ENCODE measurements at places on chromosomes 7 and 10.

GRCh38 chr10:122176232-122177213 lies 94.6 kb upstream of the BTBD16 start:
- H3K36me3 ChIP-seq = no peaks in the 10 kb centered on the region
- peaks cover 11% of the 10 kb centered on the region for H3K4me1 ChIP-seq
- no peak for DNase-seq
- no peaks in the 10 kb centered on the region for H3K27me3 ChIP-seq

GRCh38 chr10:75632805-75633462 lies 201.5 kb downstream of the LRMDA start:
- no peaks in the 10 kb centered on the region for H3K27me3 ChIP-seq
- no peaks in the 10 kb centered on the region for H3K4me1 ChIP-seq
- no peak overlapping the region for H3K27ac ChIP-seq
- H3K36me3 ChIP-seq = no peaks in the 10 kb centered on the region
- H3K4me3 ChIP-seq = no peak overlapping the region
- no peak for DNase-seq

GRCh38 chr10:15046626-15047025 lies 2.9 kb downstream of the OLAH start:
- no peak for DNase-seq
- H3K4me1 ChIP-seq = peaks cover 18% of the 10 kb centered on the region

DNA sequence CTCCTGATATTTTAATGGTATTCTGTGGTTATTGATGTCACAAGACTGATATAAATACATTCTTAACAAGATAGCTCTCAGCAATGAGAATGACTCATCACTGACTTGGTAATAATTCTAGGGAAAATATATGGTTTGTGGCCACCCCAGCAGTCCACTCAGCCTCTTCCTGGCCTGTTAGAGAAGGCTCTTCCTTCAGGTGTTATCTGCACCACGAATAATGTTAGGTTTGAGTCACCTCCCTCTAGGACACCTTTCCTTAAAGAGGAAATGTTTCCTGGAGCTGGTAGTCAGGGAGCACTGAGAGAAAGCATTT lies 163.3 kb downstream of the SVIL start:
- no peak for DNase-seq
- no peak overlapping the region for H3K4me3 ChIP-seq
- peaks cover 18% of the 10 kb centered on the region for H3K4me1 ChIP-seq
- peaks cover 39% of the 10 kb centered on the region for H3K36me3 ChIP-seq
- H3K27me3 ChIP-seq = no peaks in the 10 kb centered on the region

DNA sequence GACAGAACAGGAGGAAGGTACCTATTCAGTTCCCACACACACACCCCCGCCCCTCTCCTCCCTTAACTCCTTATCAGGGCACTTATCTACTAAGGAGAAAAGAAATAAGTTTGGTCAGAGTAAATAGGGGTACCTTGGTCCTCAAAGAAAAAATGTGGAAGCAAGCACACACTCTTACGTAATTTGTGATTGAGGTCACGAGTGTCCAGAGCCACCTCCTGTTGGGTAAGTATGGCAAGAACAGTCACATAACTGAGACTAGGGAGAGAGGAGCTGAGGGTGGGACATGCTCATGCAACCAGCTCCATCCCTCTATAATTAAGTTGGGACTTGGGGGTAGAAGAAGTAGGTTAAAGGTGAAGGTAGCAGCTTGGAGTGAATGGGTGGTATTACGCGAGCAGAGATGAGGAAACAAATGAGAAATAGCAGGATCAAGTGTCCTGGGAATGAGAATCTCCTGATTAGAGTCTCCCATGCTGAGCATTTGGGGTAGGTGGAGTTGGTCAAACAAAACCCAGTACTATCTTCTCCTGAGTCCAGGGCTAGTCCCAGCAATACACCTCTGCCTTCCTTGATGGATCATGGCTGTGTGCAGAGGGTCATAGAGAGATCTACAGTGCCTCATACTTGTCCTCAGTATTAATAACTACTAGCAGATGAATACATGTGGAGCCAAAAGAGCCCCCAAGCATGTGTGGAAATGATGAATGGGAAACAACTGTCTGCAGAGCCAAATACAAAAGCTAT lies 77.1 kb downstream of the GSAP start:
- H3K4me1 ChIP-seq = peaks cover 14% of the 10 kb centered on the region
- no peaks in the 10 kb centered on the region for H3K27me3 ChIP-seq
- no peak overlapping the region for H3K4me3 ChIP-seq
- no peaks in the 10 kb centered on the region for H3K36me3 ChIP-seq

DNA sequence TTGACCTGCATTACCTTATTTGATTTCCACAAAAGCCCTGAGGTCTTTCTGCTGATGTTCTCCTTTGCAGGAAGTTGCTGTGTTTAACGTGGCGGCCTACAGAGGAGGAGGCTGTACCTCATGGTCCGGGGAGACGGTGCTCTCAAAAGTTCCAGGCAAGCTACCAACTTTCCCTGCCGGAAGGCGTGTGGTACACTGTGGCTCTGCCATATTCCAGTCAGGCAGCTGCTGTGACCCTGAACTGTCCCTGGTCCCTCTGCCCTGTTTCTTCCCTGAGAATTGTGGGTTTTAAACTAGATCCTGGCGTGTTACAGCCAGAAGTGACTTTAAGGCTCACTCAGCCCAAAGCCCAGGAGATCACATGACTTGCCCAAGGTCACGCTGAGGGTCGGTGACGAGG lies 139.2 kb downstream of the TEX36 start:
- H3K4me3 ChIP-seq = no peak overlapping the region
- H3K27me3 ChIP-seq = no peaks in the 10 kb centered on the region
- H3K36me3 ChIP-seq = no peaks in the 10 kb centered on the region

- H3K27ac ChIP-seq = no peak overlapping the region
- no peaks in the 10 kb centered on the region for H3K36me3 ChIP-seq
- H3K4me1 ChIP-seq = no peaks in the 10 kb centered on the region
- DNase-seq = no peak
Observed at GRCh38 chr7:37224746-37225145, 223.9 kb downstream of the ELMO1 start.

GRCh38 chr7:50473531-50473930 lies 23.4 kb upstream of the FIGNL1 start:
- DNase-seq = no peak
- no peaks in the 10 kb centered on the region for H3K4me1 ChIP-seq
- H3K27ac ChIP-seq = no peak overlapping the region
- no peaks in the 10 kb centered on the region for H3K27me3 ChIP-seq
- H3K4me3 ChIP-seq = no peak overlapping the region
- no peaks in the 10 kb centered on the region for H3K36me3 ChIP-seq

DNA sequence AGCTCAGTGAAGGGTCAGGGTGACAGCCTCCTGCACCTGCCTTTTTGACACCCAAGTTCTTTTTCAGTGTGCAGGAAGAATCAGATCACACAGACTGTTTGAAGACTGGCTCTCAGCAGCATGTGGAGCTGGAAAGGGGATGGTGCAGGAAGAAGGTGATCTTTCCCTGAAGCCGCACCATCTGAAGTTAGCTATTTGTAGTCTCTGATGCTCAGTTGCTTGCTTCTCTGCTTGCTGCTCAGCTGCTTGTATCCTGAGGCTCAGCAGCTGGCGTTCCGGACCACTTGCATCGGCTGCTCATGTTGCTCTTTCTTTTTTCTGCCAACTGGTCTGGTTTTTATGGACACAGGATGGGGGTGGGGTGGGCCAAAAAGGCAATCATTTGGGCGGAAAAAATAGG lies 15.8 kb upstream of the DNMBP start:
- no peaks in the 10 kb centered on the region for H3K36me3 ChIP-seq
- no peak for DNase-seq
- H3K27me3 ChIP-seq = no peaks in the 10 kb centered on the region
- H3K4me3 ChIP-seq = no peak overlapping the region
- no peaks in the 10 kb centered on the region for H3K4me1 ChIP-seq

DNA sequence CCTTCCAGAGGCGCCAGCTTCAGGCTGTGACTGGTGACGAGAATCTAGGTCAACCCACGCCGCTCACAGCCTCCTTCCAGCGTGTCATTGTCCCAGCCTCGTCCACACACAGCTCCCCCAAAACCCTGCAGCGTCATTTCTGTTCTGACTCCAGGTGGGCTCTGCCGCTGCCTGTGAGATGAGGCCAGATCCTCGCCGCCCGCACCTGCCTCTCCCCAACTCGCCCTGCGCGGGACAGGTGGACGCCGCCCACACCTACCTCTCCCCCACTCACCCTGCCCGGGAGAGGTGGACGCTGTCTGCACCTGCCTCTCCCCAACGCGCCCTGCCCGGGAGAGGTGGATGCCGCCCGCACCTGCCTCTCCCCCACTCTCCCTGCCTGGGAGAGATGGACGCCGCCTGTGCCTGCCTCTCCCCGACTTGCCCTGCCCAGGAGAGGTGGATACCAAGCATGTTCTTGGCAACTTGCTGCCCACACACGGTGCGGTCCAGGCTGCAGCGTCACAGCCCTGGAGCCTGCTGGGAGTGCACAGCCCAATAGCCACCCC lies 32.0 kb upstream of the CFAP46 start:
- H3K4me1 ChIP-seq = no peaks in the 10 kb centered on the region
- H3K27me3 ChIP-seq = peaks cover 76% of the 10 kb centered on the region
- H3K36me3 ChIP-seq = no peaks in the 10 kb centered on the region
- no peak overlapping the region for H3K4me3 ChIP-seq

DNA sequence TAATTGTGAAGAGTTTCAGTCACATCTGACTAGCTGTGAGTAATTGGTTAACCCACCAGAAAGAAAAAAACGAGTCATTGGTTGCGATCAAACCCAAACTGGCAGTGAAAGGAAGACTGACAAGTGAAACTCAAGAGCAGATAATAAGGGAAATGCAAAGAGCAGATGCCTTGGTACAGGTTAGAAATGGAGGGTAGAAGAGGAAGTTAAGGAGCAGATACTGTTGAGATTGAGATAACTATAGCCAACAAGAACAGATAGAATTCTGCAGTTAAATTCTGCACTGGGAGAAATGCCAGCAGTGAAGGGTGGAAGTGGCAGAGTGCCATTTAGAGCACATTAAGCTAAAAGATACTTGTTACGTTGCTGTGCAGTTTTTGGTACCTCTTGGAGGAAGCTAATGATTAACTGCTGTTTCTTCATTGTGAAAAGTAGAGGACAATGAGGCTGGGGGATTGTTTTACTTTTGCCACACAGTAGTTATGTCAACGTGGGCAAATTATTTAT lies 65.8 kb downstream of the CDK13 start:
- H3K4me3 ChIP-seq = no peak overlapping the region
- no peak for DNase-seq
- no peaks in the 10 kb centered on the region for H3K4me1 ChIP-seq
- H3K36me3 ChIP-seq = peaks cover 35% of the 10 kb centered on the region
- H3K27me3 ChIP-seq = no peaks in the 10 kb centered on the region

DNA sequence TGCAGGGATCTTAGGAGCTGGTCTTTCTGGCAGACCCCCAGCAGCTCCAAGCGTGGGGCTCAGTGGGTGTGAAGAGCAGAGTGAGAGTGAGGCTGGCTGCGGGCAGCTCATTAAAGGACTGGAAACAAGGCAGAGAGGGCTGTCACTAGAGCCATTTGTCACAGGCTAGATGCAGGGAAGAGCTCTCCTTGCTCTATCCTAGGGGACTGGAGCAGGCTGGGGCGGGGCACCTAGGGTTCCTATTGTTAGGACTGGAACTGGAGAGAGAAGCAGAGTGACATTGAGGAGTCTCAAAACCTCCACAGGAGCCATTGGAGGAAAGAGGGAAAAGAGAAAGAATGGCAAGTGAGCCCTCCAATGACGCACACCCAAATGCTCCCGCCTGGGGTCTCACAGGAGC lies 772 bp upstream of the DDC start:
- H3K27me3 ChIP-seq = peaks cover 14% of the 10 kb centered on the region
- no peak overlapping the region for H3K4me3 ChIP-seq
- H3K36me3 ChIP-seq = no peaks in the 10 kb centered on the region

- H3K36me3 ChIP-seq = no peaks in the 10 kb centered on the region
- peaks cover 7% of the 10 kb centered on the region for H3K4me1 ChIP-seq
- no peak overlapping the region for H3K27ac ChIP-seq
- no peak for DNase-seq
Observed at GRCh38 chr7:108581655-108582491, 12.2 kb downstream of the DNAJB9 start.

DNA sequence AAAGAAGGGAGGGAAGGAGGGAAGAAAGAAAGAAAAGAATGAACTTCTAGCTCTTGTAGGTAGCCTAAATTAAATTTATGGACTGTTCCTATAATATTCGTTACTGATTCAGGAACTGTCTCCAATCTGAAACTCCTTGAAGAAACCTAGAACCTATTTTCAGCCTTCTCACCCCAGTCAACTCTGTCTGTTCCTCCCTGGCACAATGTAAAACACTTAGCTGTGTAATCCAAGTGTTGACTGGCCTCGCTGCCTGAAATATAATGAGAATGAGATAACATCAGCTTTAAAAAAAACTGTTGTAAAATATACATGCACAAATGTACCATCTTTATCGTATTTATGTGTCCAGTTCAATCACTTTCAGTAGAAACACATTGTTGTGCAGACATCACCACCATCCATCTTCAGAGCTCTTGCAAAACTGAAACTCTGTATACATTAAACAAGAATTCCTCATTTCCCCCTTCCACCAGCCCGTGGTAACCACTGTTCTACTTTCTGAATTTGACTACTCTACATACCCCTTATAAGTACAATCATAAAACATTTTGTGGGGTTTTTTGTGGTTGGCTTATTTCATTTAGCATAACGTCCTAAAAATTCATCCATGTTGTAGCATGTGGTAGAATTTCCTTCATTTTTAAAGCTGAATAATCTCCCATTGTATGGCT lies 6.3 kb upstream of the C7orf33 start:
- no peak overlapping the region for H3K4me3 ChIP-seq
- DNase-seq = no peak
- H3K27ac ChIP-seq = no peak overlapping the region
- no peaks in the 10 kb centered on the region for H3K27me3 ChIP-seq
- H3K4me1 ChIP-seq = no peaks in the 10 kb centered on the region

- H3K27me3 ChIP-seq = no peaks in the 10 kb centered on the region
- no peak overlapping the region for H3K4me3 ChIP-seq
- no peak overlapping the region for H3K27ac ChIP-seq
- no peak for DNase-seq
- no peaks in the 10 kb centered on the region for H3K4me1 ChIP-seq
- no peaks in the 10 kb centered on the region for H3K36me3 ChIP-seq
Observed at GRCh38 chr7:42348631-42349030, 111.6 kb upstream of the GLI3 start.

DNA sequence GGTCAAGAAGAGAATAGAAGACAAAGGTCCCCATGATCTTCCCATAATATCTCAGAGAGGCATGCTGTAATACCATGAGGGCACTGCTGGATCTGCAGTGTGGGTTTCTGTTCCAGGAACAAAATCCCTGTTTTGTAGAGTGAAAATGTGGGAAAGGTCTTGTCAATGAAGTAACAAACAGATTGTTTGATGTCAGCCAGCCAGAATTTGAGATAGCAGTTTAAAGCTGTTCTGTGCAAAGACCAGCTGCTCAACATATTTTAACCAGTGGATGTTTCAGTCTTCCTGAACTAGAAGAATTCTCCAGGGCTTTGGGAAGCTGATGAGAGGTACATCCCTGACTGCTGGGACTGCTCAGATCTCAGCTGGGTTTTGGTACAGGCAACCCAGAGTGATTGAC lies 1012.5 kb downstream of the DNAJB9 start:
- H3K27me3 ChIP-seq = no peaks in the 10 kb centered on the region
- no peaks in the 10 kb centered on the region for H3K36me3 ChIP-seq
- no peak for DNase-seq
- no peak overlapping the region for H3K4me3 ChIP-seq
- no peaks in the 10 kb centered on the region for H3K4me1 ChIP-seq
- no peak overlapping the region for H3K27ac ChIP-seq

- no peaks in the 10 kb centered on the region for H3K27me3 ChIP-seq
- no peak overlapping the region for H3K4me3 ChIP-seq
- peaks cover 5% of the 10 kb centered on the region for H3K4me1 ChIP-seq
- DNase-seq = peak; percentile 38
- H3K36me3 ChIP-seq = no peaks in the 10 kb centered on the region
Observed at GRCh38 chr7:2016761-2017480, 215.8 kb downstream of the MAD1L1 start.
